SK-N-DZ (cell line): ENCODE measurements at places on chromosomes 16 and 17.

DNA sequence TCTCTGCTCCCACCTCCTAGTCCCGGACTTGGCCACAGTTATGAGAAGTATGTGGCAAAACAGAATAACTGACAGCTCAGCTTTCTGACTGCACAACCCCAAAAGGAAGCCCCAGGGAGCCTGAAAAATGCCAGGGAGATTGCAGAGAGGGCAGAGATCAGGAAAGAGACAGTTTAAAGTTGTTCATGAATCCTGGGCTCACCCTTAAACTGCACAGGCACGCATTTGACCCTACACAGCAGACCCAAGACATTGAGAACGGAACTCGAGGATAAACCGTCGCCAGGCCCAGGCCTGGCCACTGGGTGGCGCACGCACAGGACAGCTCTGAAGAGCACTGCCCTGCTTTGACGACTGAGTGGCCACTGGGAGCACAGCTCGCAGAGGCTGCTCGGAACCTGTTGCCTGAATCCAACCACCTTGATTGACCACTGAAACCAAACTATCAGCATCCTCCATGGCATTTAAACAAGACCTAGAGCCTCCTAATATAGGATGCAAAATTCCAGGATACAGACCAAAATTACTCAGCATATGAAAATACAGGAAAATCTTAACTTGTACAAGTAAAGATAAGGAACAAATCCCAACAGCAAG lies 114.0 kb downstream of the C16orf95 start:
- DNase-seq = peak; percentile 60

GRCh38 chr17:14792746-14793145 lies 472.4 kb downstream of the PMP22 start:
- DNase-seq = no peak

DNA sequence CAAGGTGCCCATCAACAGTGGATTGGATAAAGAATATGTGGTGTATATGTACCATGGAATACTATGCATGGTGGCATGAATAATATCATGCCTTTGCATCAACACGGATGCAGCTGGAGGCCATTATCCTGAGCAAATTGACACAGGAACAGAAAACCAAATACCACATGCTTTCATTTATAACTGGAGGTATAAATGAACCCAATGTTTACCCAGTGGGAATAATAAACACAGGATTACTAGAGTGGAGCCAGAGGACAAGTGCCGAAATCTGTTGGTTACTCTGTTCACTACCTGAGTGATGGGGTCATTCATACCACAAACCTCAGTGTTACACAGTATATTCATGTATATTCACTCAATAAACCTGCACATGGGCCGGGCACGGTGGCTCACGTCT lies 125.2 kb downstream of the CDH11 start:
- no peak for DNase-seq

DNA sequence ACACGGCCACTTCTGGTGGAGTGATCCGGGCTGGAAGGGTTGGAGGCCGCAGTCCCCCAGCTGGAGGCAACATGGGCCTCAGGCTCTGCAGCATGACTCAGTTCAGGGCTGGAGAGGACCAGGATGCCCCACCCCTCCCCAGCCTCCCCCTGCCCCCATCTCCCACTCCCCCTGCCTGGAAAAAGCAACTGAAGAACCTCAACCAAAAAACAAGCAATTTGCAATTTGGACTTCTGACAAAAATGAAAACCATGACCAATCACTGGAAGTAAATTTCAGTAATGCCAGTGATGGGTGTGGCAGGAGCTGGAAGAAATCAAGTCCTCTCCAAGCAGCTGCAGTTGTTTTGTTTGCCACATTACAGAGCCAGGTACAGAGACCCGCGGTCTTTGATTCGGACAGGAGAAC lies 6.6 kb upstream of the MIF4GD start:
- DNase-seq = no peak

DNA sequence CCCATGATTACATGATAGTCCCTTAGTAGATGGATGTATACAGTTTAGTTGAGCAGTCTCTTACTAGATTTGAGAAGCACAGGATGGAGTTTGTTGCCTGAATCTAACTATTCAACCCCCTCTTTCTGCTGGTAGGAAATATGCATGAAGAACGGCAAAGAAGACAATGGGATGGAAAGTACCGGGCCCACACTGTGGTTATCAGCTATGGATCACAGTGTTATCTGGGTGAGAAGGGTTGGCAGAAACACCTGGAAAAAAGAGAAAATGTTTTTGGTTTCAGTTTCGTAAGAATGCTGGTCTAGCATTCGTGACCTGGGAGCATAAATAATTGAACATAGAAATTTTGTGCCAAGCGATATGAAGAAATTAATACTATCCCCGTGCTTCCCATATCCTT lies 53.1 kb downstream of the ANKFN1 start:
- no peak for DNase-seq

- no peak for DNase-seq
Observed at GRCh38 chr16:78794581-78795250, 695.3 kb downstream of the WWOX start.

DNA sequence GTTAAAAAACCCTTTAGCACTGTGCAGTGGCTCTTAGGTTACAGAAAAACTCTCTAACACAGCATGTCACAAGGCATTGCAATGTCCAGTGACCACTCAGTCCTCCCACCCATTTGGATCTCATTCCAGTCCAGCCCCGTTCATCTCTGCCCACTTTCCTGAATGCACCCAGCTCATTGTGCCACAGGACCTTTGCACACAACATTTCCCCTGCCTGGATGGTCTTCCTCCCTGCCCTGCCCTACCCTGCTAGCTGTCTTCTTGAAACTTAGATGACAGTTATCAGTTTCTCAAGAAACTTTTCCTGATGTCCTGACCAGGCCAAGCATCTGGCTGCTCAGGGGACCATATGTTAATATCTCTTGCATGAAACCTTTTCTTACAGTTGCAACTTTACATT lies 67.2 kb downstream of the WWP2 start:
- DNase-seq = no peak

GRCh38 chr17:64282753-64283080 lies 19.7 kb upstream of the TEX2 start:
- DNase-seq = no peak

- no peak for DNase-seq
Observed at GRCh38 chr16:18003033-18003432, 333.5 kb downstream of the NPIPA8 start.

DNA sequence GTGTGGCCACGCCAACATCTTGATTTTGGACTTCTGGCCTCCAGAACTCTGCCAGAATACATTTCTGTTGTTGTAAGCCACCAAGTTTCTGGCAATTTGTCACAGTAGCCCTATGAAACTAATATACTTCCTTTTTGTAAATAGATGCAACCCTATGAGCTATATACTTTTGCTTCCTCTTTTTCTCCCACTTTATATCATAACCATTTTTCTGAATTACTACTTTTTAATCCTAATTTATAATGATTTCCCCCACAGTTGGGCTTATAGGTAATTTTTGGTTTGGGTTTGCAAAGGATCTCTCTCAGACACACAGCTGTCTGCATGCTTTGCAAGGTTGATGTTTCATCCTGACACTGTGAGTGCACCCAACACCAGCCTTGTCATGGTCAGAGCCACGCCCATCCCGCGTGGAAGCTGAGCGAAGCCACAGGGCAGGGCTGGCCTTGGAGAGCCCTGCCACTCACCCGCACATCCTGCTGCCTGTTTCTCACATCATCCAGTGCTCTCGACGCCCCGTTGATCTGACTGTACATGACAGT lies 5.8 kb downstream of the TRIM25 start:
- no peak for DNase-seq

- DNase-seq = no peak
Observed at GRCh38 chr16:10762336-10763016, 18.8 kb downstream of the NUBP1 start.

DNA sequence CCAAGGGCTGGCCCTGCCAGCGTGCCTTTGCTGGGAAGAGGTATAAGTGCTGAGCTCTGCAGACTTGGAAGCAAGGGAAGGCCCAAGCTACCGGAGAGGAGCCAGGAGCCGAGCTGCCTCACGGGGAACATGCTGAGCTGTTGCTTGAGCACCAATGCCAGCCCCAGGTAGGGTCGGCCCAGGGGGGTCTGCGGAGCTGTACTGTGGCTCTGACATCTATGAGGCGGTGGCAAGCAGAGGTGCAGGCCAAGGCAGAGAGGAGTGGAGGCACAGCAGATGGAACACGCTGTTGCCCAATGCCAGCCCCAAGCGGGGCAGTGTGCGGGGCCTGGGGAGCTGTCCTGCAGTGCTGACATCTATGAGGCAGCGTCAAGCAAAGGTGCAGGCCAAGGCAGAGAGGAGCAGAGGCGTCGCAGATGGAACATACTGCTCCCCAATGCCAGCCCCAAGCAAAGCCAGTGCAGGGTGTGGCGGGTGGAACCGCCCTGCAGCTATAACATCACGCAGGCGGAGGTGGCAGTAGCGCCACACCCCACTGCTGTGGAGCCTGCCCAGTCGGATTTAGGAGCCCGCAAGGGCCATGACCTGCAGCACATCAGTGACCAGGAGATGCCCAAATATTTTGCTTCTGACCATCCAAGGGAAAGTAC lies 10.0 kb downstream of the GGA2 start:
- DNase-seq = no peak

DNA sequence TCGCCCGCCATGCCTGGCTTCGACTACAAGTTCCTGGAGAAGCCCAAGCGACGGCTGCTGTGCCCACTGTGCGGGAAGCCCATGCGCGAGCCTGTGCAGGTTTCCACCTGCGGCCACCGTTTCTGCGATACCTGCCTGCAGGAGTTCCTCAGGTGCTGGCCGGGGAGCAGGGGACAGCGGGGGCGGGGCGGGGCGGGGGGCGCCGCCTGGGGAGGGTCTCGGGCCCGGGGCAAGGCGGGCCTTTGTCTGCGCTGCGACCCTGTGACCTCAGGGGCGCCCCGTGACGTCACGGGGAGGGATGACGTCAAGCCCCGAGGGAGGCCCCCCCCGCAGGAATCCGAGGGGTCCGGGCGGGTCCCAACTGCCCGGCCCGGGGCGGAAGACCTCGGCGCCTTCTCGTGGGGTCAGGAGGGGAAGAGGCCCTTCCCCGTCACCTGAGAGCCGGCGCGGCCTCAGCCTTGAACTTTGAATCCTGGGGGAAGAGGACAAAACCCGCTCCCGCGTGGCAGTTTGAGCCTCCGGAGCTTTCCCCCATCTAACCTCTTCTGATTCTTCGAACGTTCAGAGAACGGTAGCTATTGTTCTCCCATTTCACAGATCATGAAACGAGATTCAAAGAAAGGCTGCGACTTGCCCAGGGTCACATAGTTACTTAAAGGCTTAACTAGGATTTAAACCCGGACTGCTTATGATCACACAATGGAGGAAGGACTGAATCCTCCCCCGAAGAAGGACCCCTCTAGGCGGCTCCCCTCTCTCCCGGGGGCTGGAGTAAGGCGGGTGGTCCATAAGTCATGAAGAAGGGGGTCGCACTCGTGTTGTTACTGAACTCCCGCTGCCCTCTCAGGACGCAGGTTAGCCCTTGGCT lies 527 bp downstream of the TRAF4 start:
- peak; percentile 74 for DNase-seq

DNA sequence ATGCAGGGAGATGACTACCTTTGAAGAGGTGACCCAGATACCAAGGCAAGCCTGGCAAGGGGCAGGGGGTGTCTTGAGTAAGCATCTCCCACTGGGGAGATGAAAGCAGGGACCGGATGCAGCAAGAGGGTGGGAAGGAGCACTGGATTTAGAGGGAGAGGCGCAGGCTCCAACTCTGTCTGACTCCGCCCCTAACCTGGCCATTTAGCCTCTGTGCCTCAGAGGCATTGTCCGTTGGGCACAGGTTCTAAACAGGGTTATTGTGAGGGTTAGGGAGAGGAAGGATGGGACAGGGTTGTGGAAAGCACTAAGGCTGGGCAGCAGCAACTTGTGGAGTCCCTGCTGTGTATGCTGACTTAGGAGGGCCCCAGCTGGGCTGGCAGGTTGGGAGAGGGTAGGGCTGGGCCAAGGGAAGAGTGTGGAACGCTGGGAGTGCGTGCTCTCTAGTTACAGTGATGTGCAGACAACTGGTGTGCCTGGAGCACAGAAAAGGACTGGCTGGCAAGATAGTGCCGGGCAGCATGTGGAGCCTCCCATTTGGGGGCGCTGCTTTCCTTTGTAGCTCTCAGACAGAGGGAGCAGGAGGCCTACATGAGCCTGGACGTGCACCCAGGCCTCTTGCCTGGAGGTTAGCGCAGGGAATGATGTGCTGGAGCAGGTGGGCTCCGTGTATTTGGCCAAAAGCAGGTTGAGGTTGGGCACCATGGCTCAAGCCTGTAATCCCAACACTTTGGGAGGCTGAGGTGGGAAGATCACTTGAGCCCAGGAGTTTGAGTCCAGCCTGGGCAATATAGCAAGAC lies 26.2 kb downstream of the TBX2 start:
- DNase-seq = peak; percentile 68

- DNase-seq = peak; percentile 70
Observed at GRCh38 chr16:75471723-75472633, 7.5 kb upstream of the TMEM170A start.

- no peak for DNase-seq
Observed at GRCh38 chr17:64947152-64947551, 27.9 kb upstream of the LRRC37A3 start.

DNA sequence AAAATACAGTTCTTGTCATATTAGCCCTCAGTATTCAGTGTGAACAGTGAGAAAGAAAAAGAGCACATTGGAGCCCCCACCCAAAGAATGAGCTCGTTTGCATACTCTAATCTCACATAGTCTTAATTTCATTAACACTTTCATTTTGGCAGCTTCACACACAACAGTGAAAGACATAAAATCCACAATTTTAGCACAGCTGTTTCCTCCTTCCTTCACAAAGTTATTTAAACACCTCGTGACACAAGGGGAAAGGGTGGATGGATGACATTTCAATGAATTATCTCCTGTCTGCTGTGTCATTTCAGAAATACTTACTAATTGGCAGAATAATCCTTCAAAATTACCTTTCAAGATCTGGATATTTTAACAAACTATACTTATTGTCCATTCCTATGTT lies 299.3 kb downstream of the KCNJ2 start:
- DNase-seq = no peak

- DNase-seq = no peak
Observed at GRCh38 chr17:64205804-64206203, 57.3 kb downstream of the TEX2 start.

DNA sequence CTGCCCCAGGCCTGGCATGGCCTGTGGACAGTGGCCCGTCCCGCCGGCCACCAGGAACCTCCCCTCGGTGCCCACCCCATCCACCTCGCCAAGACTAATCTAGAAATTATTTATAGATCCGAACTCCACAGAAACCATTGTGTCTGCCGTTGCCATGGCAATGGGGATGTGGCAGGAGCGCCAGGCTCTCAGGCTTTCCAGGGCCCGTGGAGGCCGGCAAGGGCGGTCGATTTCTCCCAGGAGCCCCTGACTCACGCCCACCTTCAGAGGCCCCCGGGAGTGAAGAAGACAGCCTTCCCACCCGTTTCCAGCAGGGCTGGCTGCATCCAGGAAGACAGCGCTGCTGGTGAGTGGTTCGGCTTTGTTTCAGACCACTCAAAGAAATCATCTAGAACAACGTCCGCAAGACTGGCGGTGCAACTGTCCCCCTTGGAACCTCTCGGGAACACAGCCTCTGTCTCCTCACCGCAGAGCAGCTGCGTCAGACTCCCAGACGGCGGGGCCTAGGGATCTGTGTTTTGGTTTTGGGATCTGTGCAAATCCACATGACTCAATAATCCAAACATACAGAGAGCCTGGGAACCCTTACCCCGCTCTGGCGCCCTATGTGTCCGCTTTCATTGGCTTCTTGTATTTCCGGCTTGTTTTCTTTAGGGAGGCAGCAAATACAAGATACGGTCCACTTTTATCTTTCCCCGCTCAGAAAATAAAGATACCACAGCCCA lies 48.5 kb upstream of the ZCCHC14 start:
- peak; percentile 44 for DNase-seq
